Muscle of leg (tissue), 16 donors: ENCODE measurements at places on chromosomes 1 and 21. TPM values are rescaled to one million over a fixed set of nuclear protein-coding genes. Genes with fewer than 3 reads are reported as not detected.

GRCh38 chr1:68218490-68218889 is 13.8 kb downstream of the WLS start:
- no peak for DNase-seq

DNA sequence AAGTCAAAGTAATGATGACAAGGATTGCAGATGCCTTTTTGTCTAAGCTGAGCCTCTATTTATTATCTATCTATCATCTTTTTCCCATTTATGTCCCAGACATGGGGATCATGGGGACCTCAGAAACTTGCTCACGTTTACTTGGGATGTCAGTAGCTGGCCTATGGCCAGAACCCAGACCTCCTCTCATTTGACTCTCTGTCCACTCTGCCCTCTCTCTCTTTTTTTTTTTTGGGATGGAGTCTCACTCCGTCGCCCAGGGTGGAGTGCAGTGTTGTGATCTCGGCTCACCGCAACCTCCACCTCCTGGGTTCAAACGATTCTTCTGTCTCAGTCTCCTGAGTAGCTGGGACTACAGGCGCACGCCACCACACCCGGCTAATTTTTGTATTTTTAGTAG is 3.7 kb upstream of the ID3 start:
- peak; percentile 49 for DNase-seq

DNA sequence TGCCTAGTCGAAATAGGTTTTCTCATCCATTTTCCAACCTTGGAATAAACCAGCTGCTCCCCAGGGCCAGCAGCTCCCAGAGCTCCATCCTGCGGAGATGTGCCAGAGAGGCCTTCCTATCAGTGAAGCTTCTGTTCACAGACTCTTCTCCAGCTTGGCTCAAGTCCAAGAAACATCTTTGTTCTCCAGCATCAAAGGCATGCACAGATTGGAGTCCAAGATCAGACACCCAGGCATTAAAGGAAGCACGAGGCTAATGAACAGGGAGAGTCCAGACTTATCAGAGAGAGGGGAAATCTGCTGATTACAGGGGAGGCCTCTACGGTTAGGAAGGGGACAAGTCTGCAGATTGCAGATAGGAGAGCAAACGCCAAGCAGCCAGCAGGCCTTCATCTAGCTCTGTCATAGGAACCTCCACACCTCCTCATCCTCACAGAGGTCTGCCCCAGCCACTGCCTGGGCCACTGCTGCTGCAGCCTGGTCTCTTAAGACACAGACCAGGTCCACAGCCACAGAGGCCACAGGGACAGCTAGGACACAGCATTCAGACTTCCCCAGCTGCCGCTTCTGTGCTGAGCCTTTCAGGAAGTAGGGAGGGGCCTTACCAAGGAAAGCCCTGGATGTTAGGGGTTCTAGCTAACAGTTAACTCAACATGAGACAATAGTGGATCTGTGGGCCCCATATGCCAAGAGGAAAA is 3.4 kb downstream of the PRR9 start:
- peak; percentile 9 for DNase-seq

GRCh38 chr1:77888081-77888780 is at the start of gene NEXN:
TSS of gene NEXN (plus strand) at chr1:77888624. CDS start at chr1:77916107, 27,483 bp downstream.
- peak; percentile 94 for DNase-seq

DNA sequence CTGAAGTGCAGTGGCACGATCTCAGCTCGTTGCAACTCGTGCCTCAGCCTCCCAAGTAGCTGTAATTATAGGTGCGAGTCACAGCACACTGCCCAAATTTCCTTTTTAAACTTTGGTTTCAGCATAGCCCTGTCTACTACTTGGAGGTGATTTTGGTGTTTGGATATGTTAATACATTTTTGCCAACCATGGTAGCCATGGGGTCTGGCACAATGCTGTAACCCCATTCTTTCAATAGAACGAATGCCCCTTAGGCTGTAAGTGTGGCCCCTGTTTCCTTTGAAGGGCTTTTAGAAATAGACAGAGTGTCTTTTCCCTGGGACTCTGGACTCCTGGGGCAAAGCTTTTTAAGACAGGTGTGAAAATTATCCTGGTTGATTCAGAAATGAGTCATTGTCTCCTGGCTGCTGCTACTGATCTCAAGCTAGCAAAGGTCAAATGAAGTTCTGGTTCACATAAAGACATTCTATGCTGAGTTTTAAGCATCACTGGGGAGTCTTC is 141.1 kb upstream of the RUNX1 start:
- DNase-seq = peak; percentile 25

- DNase-seq = peak; percentile 63
These were observed 314.1 kb downstream of the DISC1 start for GRCh38 chr1:231940701-231941100.

DNA sequence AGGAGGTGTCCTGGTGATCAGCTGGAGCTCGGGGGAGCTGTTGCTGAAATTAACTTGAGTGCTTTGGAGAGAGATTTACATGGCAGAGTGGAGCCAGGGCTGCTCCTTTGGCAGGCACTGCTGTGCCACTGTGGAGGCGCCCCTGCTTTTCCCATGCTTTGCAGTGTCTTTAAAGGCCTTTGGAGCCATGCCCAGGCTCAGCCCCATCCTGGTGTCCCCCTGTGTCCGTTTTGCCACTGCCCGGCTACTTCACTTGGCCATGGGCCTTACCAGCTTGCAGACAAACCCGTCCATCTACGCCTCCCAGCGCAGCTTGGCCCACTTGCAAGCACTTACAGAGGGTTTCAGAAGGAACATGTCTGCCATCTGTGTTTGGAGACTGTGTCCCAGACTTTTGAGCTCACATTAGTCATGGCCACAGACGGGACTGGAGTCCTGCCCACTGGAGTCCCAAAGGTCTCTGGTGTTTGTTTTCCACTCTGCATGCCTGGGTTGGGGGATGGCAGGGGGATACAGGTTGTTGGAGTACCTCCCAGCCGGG is 18.2 kb upstream of the LAMTOR5 start:
- peak; percentile 77 for DNase-seq

DNA sequence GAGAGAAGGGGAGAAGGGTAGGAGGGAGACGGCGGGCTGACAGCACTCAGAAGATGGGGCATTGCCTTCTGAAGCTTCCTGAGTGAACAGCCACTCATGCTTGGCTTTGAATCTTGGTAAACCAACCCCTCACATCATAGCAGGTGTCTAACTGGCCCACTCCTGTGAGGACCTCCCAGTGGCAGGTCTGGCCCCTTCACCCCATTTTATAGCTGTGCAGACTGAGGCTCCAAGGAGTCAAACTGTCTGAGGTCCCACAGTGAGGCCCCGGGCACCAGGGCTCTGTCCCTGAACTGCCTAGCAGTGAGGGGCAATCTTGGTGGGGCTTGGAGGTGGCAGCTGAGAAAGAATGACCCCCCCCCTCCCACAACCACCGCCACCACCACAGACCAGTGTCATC is 41.0 kb downstream of the SDC3 start:
- DNase-seq = no peak

- DNase-seq = no peak
These were observed 17.0 kb downstream of the FAM151A start for GRCh38 chr1:54606096-54606989.

DNA sequence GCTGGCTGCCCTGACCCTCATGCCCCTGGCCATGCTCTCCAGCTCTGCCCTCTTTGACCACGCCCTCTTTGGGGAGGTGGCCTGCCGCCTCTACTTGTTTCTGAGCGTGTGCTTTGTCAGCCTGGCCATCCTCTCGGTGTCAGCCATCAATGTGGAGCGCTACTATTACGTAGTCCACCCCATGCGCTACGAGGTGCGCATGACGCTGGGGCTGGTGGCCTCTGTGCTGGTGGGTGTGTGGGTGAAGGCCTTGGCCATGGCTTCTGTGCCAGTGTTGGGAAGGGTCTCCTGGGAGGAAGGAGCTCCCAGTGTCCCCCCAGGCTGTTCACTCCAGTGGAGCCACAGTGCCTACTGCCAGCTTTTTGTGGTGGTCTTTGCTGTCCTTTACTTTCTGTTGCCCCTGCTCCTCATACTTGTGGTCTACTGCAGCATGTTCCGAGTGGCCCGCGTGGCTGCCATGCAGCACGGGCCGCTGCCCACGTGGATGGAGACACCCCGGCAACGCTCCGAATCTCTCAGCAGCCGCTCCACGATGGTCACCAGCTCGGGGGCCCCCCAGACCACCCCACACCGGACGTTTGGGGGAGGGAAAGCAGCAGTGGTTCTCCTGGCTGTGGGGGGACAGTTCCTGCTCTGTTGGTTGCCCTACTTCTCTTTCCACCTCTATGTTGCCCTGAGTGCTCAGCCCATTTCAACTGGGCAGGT is 3.8 kb downstream of the GPR61 start:
- no peak for DNase-seq

DNA sequence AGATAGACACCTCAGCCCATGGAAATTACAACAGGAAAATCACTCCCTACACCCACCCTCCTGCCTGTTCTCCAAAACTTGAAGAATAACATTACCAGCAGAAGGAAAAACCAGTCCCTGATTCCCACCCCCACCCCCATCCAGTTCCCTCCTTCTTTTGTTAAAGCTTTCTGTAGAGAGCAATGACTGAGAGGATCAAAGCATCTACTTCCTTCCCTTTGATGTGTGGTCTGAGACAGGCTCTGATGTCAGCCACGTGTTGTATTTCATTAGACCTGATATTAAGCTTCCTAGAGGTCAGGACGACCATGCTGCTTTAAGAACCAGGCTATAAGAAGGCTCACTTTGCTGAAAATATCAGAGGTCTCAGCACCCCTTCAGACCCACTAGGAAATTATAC is 73.9 kb upstream of the HAO2 start:
- no peak for DNase-seq

GRCh38 chr1:20248971-20249612 is 41.6 kb upstream of the VWA5B1 start:
- no peak for DNase-seq

GRCh38 chr21:45591619-45592207 is 49.5 kb upstream of the SLC19A1 start:
- DNase-seq = no peak

DNA sequence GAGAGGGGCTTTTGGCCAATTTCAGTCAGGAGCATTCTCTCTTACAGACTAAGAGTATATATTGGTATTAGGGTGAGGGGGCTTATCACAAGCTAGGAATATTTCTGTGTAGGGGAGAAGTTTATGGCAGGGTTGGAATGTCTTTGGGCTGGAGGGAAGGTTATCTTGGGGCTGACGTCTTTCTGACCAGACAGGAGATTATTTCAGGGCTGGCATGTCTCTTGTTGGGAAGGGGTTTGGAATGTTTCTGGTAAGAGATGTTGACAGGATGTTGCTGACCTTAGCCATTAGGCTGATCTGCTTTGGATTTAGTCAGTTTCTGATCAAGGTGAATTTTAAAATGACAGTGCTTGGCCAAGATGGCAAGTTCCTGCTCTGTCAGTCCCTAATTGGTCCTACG is 17.8 kb upstream of the HSD3B1 start:
- DNase-seq = no peak

GRCh38 chr1:203126151-203126865 is 1.2 kb upstream of the ADORA1 start:
- peak; percentile 59 for DNase-seq

DNA sequence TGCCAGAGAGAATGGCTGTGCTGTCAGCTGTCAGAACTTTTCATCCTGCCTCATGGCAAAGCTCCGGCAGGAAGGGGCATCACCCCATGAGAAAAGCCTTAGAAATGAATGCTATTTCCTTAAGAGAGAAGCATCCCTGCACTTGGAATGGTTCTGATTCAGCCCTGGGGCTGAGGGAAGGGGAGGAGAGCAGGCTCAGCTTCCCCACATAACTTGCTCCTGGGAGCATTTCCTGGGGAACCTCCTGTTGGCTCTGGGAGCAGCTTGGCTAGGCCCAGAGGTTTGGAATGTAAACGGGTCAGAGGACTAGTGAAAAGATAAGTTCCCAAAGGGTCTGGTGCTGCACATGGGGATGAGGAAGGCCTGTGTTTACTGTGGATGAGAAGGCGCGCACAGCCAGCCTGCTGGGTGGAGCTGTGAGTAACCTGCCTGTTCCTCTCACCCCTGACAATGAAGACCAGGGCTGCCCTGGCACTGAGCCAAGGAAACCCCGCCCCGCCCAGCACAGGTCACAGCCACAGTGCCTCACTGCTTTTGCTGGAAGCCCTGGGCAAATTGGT is 5.0 kb downstream of the PRELP start:
- DNase-seq = peak; percentile 77

GRCh38 chr21:45916011-45916840 is 65.3 kb upstream of the COL6A1 start:
- no peak for DNase-seq

- DNase-seq = no peak
These were observed 21.9 kb upstream of the PKN2 start for GRCh38 chr1:88661951-88662699.

GRCh38 chr21:18204931-18205330 is 39.7 kb upstream of the CHODL start:
- peak; percentile 14 for DNase-seq

DNA sequence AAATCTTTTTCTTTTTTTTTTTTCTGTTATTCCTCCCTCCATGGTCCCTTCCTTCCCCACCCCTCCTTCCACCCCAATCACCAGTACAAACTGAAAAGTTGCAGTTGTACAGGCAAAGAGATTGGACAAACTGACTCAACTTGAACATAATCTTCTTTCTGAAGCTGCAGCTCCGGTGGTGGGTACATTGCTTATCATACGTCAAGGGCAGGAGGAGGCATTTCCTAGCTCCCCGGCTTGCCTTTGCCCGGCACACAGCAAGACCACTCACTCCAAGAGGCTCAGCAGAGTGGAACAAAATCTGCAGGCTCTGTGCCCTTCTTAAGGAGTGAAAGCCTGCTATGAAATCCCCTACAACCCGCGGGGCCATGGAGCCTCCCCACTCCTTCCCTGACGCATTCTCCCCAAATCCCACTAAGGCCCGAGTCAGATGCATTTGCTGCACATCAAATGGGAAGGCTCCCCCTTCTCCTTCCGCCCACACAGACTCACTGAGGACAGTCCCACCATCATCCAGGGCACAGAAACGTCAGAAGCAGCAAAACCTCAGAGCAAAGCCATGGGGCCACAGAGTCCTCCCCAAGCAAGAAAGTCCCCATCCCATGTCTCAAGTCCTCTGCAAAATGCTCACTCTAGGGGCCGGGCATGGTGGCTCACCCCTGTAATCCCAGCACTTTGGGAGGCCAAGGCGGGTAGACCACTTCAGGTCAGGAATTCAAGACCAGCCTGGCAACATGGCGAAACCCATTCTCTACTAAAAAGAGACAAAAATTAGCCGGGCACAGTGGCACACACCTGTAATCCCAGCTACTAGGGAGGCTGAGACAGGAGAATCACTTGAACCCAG is 45.9 kb downstream of the SYF2 start:
- DNase-seq = no peak

DNA sequence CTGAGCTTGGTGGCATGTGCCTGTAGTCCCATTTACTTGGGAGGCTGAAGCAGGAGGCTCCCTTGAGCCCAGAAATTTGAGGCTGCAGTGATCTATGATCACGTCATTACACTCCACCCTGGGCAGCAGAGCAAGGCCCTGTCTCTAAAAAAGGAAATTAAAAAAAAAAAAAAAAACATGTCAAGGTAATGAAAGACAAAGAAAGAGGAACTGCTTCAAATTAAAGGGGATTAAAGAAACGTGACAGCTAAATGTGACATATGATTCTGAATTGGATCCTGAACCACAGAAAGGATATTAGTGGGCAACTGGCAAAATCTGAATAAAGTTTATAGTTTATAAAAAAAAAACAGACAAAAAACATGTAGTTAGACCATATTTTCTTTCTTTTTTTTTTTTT is 3.8 kb upstream of the C2CD4D start:
- DNase-seq = no peak

- peak; percentile 83 for DNase-seq
These were observed 703.1 kb downstream of the ADGRL2 start for GRCh38 chr1:82503822-82504221.

GRCh38 chr1:43565600-43566360 is 35.1 kb downstream of the PTPRF start:
- DNase-seq = peak; percentile 82

ZNF683 gene
- total RNA-seq = not detected

GPBP1L1 gene
- total RNA-seq = 73.0 TPM

RGS4 gene
- total RNA-seq = 1.8 TPM

NOTCH2 gene
- total RNA-seq = 70.4 TPM

OLIG2 gene
- total RNA-seq = 0.04 TPM

C1orf115 gene
- total RNA-seq = 11.1 TPM

FCRLA gene
- 0.35 TPM for total RNA-seq

APOBEC4 gene
- total RNA-seq = not detected
